Effector CD8-positive, alpha-beta T cell (primary cell): ENCODE measurements at places on chromosomes 1 and 21.

GRCh38 chr1:38585971-38586370 is 273.6 kb downstream of the RRAGC start:
- DNase-seq = no peak

GRCh38 chr1:202656057-202656456 is 54.2 kb downstream of the SYT2 start:
- DNase-seq = no peak

- no peak for DNase-seq
These were observed 43.5 kb downstream of the MAST2 start for GRCh38 chr1:45846931-45847330.

GRCh38 chr21:23016617-23017016 is 2018.4 kb downstream of the NCAM2 start:
- DNase-seq = no peak

- DNase-seq = no peak
These were observed 661.5 kb upstream of the ZP4 start for GRCh38 chr1:238552271-238552670.
